ENCODE measurements at places on chromosomes 7 and 10.

- DNase-seq = peak; percentile 85
Measured at GRCh38 chr10:102604439-102604841, 39.8 kb upstream of the TRIM8 start.

DNA sequence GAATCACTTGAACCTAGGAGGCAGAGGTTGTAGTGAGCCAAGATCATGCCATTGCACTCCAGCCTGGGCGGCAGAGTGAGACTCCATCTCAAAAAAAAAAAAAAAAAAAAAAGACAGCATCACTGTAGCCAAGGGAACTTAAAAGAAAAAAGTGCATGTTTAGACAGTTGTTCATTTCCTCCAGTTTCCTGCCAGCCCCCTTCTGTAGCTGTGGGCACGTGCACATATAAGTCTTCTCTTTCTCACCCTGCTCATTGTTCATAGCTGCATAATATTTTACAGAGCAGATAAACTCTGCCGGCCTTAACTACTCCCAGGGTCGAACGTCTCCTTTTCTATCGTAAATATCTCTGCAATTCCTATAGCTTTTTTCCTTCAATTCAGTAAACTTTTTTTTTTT, 132.6 kb downstream of the LHPP start:
- no peak for DNase-seq

DNA sequence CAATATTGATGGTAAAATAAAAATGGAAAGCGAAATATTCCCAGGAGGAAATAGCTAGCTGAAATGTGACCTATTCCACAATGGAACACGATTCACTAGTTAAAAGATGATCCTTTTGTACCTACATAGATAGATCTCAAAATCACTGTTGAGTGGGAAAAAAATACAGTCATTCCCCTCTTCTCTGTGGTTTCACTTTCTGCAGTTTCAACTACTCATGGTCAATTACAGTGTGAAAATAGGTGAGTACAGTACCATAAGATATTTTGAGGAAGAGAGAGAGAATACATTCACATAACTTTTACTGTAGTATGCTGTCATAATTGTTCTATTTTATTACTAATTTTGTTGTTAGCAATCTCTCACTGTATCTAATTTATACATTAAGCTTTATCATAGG, 56.0 kb upstream of the COL13A1 start:
- no peak for DNase-seq

GRCh38 chr10:113069595-113069994, 119.5 kb downstream of the TCF7L2 start:
- DNase-seq = no peak

- no peak for DNase-seq
Measured at GRCh38 chr7:95509199-95509598, 23.5 kb downstream of the ASB4 start.

DNA sequence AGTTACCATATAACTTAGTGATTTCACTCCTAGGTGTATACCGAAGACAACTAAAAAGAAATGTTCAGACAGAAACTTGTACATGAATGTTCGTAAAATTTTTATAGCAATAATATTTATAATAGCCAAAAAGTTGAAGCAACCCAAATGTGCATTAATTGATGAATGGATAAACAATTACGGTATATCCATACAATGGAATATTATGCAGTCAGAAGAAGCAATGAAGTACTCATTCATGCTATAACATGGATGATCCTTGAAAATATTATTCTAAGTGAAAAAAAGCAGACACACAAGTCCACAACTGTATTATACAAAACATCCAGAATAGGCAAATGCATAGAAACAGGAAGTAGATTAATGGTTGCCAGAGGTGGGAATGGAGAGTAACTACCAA, 183.9 kb downstream of the RNLS start:
- no peak for DNase-seq

DNA sequence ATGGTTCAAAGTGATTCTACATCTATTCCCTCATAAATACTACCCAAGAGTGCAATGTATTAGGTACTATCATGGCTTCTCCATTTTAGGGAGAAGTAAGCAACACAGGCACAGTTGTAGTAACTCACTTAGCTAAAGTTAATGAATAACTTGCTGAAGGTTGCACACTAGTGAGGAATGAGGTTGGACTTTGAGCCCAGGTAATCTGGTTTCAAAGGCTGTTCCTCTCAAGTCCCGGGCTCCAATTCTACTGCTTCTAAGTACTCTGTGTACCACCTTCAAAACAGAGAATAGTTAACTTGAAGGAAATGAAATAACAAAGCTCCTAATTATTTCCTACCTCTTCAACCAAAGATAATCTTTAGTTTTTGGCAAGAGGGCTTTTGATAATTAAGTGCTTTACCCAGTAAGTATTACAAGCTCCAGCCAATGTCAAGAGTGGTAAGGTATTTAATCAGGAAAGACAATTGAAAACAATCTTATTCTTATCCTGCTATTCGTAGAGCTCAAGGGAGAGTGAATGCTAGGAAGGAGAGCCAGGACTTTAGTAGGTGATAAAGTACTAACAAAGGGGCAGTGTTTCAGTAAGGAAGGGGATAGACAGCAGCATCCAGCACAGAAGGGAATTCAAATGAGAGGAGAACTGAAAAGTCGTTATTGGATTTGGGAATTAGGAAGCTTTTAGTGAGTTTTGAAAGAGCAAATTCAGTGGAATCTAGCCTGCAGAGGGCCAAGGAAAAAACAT, 158.2 kb upstream of the PTPRZ1 start:
- DNase-seq = no peak

GRCh38 chr10:13099144-13099665, 758 bp upstream of the OPTN start:
- DNase-seq = peak; percentile 37

GRCh38 chr7:17392846-17393245, 94.4 kb downstream of the AHR start:
- DNase-seq = no peak

- no peak for DNase-seq
Measured at GRCh38 chr7:108468246-108468645, 12.0 kb upstream of the NRCAM start.

DNA sequence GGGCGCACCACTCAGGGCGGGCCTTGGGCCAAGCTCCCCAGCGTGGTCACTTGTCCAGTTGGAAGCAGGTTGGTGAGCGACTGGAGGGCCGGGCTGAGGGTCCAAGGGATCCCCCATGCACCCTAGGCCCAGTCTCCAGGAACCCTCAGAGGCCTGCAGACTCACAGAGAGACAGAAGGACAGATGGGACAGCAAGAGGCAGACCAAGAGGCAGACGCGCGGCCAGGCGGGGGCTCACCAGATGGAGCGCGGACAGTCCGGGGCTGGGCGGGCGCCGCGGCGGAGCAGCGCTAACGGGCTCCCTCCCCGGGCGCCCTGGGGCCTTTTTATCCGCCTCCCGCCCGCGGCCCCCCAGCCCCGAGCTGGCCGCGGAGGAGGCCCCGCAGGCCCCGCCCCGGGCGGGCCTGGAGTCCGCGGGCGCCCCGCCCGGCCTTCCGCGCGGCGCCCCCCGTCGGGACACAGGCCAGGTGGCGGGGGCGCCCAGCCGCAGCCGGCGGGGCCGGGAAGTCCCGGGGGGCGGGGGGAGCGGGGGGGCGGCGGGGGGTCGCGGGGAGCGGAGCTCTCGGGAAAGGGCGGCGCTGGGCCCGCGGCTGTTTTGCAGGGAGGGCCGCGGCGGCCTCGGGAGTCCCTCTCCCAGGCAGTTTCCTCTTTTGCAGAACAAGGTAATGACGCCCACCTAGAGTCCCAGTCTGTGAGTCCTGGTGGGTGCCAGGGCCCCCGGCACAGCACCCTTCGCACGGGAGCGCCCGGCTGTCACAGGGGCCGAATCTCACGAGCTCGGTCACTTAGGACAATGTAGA, at the start of gene LOXL4:
Gene LOXL4, minus strand, starts transcription at position 301 of the 800 bp plus-strand sequence. CDS start 5,175 bp downstream, outside the sequence.
- DNase-seq = peak; percentile 89

- DNase-seq = no peak
Measured at GRCh38 chr10:994836-995558, 6.8 kb downstream of the GTPBP4 start.

- DNase-seq = no peak
Measured at GRCh38 chr7:37920849-37921805, 687 bp downstream of the EPDR1 start.

GRCh38 chr10:130921461-130921860, 390.1 kb downstream of the TCERG1L start:
- no peak for DNase-seq

- no peak for DNase-seq
Measured at GRCh38 chr10:12448729-12449391, 99.5 kb downstream of the CAMK1D start.

- DNase-seq = no peak
Measured at GRCh38 chr10:106226142-106226541, 938.4 kb downstream of the SORCS1 start.

- no peak for DNase-seq
Measured at GRCh38 chr7:82163586-82163985, 280.0 kb downstream of the CACNA2D1 start.

DNA sequence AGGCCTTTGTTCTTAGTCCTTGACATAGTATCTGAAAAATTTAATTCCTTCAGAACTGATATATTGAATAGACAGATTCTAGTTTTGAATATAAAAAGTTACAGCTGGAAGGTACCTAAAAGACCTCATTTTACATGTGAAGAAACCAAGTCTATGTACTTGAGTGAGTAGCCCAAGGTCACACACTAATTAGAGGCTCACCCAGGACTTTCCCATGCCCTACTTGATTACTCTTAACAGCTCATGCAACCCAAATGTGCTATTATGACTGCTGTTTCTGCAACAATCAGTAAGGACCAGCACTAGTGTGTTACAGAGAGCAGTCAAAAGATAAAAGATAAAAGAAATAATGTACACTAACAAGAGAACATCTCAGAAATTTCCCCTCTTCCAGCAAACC, 40.7 kb upstream of the BET1 start:
- no peak for DNase-seq

GRCh38 chr7:40726559-40726958, 591.8 kb downstream of the SUGCT start:
- DNase-seq = no peak

DNA sequence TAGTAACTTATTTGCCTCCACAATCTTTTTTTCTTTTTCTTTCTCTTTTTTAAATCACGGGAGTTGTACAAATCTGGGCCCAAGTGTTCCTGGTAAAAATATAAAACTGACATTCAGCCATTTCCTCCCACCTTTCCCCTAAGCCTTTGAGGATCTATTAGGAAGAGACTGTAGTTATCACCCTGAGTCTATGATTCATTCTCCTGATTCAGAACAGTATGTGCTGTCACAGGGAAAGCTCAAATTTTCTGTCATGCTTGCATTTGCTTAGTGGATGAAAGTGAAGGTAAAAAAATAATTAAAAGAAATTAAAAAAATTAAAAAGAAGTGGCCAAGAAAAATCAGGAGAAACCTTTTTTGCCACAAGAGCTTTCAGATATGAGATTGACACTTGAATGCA, 71.7 kb downstream of the KIF20B start:
- no peak for DNase-seq

- DNase-seq = no peak
Measured at GRCh38 chr7:15593382-15593781, 31.6 kb upstream of the AGMO start.

GRCh38 chr7:81111781-81112540, 193.1 kb upstream of the SEMA3C start:
- DNase-seq = no peak

DNA sequence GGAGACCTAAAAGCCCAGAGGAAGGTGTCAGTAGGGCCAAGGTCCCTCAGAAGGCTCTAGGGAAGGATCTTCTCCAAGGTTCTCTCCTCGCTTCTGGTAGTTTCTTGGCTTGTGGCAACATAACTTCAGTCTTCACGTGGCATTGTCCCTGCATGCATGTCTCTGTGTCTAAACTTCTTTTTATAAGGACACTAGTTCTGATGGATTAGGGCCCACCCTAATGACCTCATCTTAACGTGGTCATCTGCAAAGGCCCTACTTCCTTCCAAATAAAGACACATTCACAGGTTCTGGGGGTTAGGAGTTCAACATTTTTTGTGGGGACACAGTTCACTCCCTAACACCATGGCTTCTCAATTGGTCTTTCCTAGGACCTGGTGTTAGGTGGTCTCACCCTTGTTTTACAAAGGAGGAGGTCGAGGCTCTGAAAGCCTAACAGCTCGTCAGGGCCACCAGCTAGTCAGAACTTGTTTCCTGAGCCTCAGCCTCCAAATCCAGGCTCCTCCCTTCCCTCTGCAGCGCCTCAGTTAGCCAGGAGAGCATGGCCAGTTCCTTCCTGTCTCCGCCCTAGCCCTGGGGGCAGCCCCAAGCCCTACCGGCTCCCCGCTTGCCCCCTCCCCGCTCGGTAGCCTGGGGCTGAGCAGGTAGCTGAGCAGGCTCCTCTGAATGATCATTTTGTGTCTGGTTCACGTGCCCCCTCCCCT, 109.7 kb upstream of the PPIF start:
- no peak for DNase-seq

GRCh38 chr10:99457813-99458212, 27.4 kb upstream of the GOT1 start:
- DNase-seq = no peak

- peak; percentile 34 for DNase-seq
Measured at GRCh38 chr10:21292763-21293517, 232.5 kb downstream of the SKIDA1 start.

GRCh38 chr10:118356628-118357027, 14.5 kb upstream of the FAM204A start:
- DNase-seq = no peak

DNA sequence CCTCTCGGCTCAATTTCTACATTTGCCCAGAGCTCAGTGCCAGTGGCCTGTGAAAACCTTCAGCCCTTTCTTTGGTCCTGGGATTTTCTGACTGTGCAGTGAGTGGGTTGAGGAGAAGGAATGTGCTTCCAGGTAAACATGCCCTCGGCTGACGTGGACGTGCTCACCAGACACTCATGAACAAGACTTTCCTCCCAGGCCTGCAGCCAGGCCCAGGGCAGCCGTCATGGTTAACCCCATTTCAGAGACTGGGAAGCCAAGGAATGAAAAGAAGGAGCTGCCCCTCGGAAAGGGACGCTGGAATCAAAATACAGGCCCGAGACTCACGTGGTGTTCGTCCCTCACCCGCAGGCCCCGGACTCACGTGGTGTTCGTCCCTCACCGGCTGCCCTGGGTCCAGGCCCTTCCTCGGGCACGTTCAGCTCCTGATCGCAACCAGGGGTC, 8.8 kb upstream of the CALML5 start:
- DNase-seq = no peak

GRCh38 chr10:45425621-45426563, 51.9 kb downstream of the ALOX5 start:
- DNase-seq = no peak

DNA sequence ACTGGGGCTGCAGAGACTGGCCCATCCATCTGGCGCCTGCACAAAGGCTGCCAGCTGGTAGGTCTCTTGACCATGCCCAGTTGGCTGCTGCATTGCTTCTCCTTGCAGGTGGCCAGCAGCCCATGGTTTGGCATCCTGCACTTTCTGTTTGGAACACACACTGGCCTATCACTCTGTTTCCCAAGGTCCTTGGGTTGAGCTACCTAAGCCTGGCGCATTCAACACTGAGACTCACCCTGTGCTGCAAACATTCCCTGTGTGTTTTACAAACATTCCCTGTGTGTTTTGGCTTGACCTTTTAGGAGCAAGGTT, 55.5 kb downstream of the TACR2 start:
- DNase-seq = no peak

Measured in 8988T (cell line).